ENCODE measurements at places on chromosomes 3 and 15.

DNA sequence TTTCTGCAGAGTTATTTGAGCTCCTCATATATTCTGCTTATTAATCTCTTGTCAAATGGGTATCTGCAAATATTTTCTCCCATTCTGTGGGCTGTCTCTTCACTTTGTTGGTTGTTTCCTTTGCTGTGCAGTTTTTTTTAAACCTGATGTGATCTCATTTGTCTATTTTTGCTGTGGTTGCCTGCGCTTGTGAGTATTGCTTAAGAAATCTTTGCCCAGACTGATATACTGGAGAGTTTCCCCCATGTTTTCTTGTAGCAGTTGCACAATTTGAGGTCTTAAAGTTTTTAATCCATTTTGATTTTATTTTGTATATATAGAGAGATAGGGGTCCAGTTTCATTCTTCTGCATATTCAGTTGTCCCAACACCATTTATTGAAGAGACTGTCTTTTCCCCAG lies 102.3 kb downstream of the POLQ start:
- no peak overlapping the region for H3K4me3 ChIP-seq
- peak; percentile 10 for DNase-seq
- no peaks in the 10 kb centered on the region for H3K4me1 ChIP-seq
- H3K27ac ChIP-seq: no peak overlapping the region
- H3K36me3 ChIP-seq: no peaks in the 10 kb centered on the region

- peaks cover 13% of the 10 kb centered on the region for H3K4me1 ChIP-seq
- no peak for DNase-seq
- H3K27me3 ChIP-seq: no peaks in the 10 kb centered on the region
- H3K27ac ChIP-seq: no peak overlapping the region
- no peaks in the 10 kb centered on the region for H3K36me3 ChIP-seq
These were observed 85.4 kb downstream of the XXYLT1 start for GRCh38 chr3:195185583-195185982.

- H3K27me3 ChIP-seq: no peaks in the 10 kb centered on the region
- DNase-seq: no peak
- H3K4me3 ChIP-seq: no peak overlapping the region
- no peak overlapping the region for H3K27ac ChIP-seq
These were observed 6.7 kb downstream of the PARP9 start for GRCh38 chr3:122557356-122557755.

DNA sequence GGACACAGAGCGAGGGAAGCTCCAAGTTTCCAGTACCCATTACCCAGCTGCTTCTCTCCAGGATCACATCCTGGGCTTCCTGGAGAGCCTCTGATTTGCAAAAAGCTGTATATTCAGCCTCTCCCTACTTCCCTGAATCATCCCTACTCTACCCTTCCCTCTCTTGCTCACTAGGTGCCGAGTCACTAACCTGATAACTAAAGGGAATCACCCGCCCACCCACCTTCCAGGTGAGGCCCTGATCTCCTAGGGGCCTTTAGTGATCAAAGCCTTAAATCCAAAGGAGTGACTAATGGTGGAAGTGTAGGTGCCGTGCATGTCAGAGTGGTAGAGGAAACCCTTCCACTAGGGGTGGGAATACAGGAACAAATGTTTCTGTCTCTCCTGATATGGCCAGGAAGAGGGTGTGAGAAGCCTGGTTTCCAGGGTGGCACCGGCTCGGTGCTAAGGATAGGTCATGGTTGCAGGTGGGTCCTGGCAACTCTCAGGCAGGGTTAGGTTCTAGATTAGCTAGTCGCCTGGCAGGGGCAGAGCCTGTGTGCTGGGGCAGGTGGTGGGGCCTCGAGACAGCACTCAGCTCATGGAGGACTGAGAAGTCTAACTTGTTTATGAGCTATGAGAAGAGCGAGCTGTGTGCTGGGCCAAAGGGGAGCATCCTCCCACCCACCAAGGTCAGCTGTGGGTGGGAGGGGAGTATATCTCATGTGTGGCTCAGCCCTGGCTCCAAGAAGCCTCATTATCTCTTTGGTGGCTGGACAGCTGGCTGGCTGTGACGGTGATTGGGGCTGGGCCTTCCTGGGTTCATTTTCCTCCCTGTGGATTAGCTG lies 10.1 kb downstream of the SEMA7A start:
- peaks cover 15% of the 10 kb centered on the region for H3K36me3 ChIP-seq
- H3K27ac ChIP-seq: peak overlapping the region; percentile 83
- no peak for DNase-seq
- H3K4me3 ChIP-seq: no peak overlapping the region
- H3K4me1 ChIP-seq: peaks cover 88% of the 10 kb centered on the region

GRCh38 chr3:158763421-158763820 lies 31.2 kb upstream of the RARRES1 start:
- peaks cover 4% of the 10 kb centered on the region for H3K4me1 ChIP-seq
- H3K4me3 ChIP-seq: no peak overlapping the region
- no peaks in the 10 kb centered on the region for H3K27me3 ChIP-seq
- no peaks in the 10 kb centered on the region for H3K36me3 ChIP-seq
- no peak for DNase-seq
- no peak overlapping the region for H3K27ac ChIP-seq

- no peak overlapping the region for H3K4me3 ChIP-seq
- H3K4me1 ChIP-seq: peaks cover 10% of the 10 kb centered on the region
- peak overlapping the region; percentile 79 for H3K27ac ChIP-seq
- no peak for DNase-seq
These were observed 52.9 kb downstream of the EIF4E3 start for GRCh38 chr3:71672340-71672739.

- no peaks in the 10 kb centered on the region for H3K27me3 ChIP-seq
- DNase-seq: no peak
- H3K4me1 ChIP-seq: no peaks in the 10 kb centered on the region
- H3K4me3 ChIP-seq: no peak overlapping the region
- no peak overlapping the region for H3K27ac ChIP-seq
- no peaks in the 10 kb centered on the region for H3K36me3 ChIP-seq
These were observed 314.8 kb downstream of the DIPK2A start for GRCh38 chr3:144286235-144286910.

DNA sequence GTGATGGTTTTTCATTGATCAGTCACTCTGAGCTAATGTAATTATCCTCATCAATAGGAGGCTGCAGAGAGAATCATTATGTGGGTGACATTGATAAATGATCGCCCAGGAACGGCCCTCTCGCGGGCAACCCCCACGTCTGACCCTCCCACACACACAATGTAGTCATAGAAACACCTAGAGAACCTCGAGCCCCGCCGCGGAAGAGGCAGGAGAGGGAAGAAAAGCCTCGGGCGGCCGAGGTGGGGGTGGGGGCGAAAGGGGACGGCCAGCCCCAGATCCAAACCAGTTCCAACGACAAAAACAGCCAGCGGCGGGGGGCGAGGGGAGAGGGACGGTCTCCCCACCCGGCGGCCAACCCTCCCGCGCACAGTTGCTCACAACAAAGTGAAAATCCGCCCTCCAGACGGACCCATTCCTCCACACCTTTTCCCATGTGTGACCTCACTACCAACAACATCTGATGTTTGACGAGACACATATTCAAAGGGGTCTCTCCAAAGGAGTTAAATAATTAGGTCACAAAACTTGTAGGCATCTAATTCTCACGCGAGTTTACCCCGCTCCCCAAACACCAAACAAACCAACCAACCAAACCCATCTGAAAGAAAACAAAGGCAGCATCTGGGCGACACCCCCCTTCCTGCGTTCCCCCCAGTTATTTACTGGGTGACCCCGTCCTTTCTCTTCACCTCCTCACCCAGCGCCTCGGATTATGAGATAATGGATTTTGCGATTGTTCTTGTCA lies 213.0 kb downstream of the MEIS2 start:
- DNase-seq: peak; percentile 22
- no peak overlapping the region for H3K4me3 ChIP-seq
- peaks cover 15% of the 10 kb centered on the region for H3K4me1 ChIP-seq
- peaks cover 16% of the 10 kb centered on the region for H3K27me3 ChIP-seq
- H3K36me3 ChIP-seq: peaks cover 3% of the 10 kb centered on the region

- peaks cover 19% of the 10 kb centered on the region for H3K4me1 ChIP-seq
- H3K4me3 ChIP-seq: no peak overlapping the region
- no peaks in the 10 kb centered on the region for H3K27me3 ChIP-seq
These were observed 52.5 kb downstream of the FOXP1 start for GRCh38 chr3:71530903-71531530.

GRCh38 chr15:89330119-89330518 lies 4.5 kb downstream of the POLG start:
- DNase-seq: no peak
- H3K27me3 ChIP-seq: no peaks in the 10 kb centered on the region
- H3K4me1 ChIP-seq: peaks cover 25% of the 10 kb centered on the region

DNA sequence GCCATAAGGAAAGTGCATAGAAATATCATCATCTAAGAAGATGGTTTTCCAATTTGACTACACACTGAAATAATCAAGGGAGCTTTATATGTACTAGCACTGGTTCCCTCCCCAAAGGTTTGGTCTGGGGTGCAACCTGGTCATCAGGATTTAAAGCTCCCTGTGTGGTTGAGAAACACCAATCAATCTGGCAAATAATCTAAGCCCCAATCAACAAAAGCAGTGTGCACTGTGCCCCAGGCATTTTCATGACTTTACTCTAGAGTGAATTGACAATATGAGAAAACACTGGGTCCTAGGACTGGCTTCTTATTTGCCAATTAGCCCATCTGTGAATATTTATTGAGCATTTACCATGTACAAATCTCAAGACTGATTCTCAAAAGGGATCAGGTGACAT lies 255.1 kb downstream of the MEIS2 start:
- H3K27me3 ChIP-seq: no peaks in the 10 kb centered on the region
- no peak overlapping the region for H3K27ac ChIP-seq
- no peaks in the 10 kb centered on the region for H3K4me1 ChIP-seq
- no peak for DNase-seq
- no peak overlapping the region for H3K4me3 ChIP-seq

- no peak overlapping the region for H3K27ac ChIP-seq
- no peak overlapping the region for H3K4me3 ChIP-seq
- no peaks in the 10 kb centered on the region for H3K36me3 ChIP-seq
- no peak for DNase-seq
- no peaks in the 10 kb centered on the region for H3K27me3 ChIP-seq
- H3K4me1 ChIP-seq: no peaks in the 10 kb centered on the region
These were observed 307.7 kb upstream of the KCNH8 start for GRCh38 chr3:18840535-18841137.

- no peak overlapping the region for H3K4me3 ChIP-seq
- no peak overlapping the region for H3K27ac ChIP-seq
- no peaks in the 10 kb centered on the region for H3K27me3 ChIP-seq
- no peaks in the 10 kb centered on the region for H3K4me1 ChIP-seq
These were observed 34.8 kb downstream of the NMNAT3 start for GRCh38 chr3:139642996-139643395.

- H3K4me3 ChIP-seq: no peak overlapping the region
- peaks cover 2% of the 10 kb centered on the region for H3K4me1 ChIP-seq
- peaks cover 16% of the 10 kb centered on the region for H3K36me3 ChIP-seq
- H3K27me3 ChIP-seq: no peaks in the 10 kb centered on the region
- H3K27ac ChIP-seq: no peak overlapping the region
These were observed 229.3 kb downstream of the MCTP2 start for GRCh38 chr15:94460624-94461023.

DNA sequence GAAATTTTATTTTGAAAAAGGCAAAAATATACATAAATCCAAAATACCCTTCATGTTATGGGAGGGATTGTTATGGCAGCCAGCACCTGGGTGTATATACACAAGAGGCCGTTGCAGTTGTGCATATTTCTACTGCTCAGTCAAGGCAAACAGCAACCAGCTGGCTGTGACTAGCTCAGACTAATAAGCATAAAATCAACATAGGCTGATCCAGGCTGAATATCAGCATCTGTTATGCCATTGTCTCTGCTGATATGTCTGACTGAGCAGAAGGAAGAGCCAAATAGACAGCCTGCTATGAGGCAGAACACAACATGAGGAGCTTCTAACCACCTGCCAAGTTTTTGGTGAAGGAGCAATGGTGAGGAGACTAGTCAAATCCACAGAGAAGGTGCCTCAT lies 457.5 kb upstream of the ALCAM start:
- H3K4me1 ChIP-seq: peaks cover 3% of the 10 kb centered on the region
- H3K4me3 ChIP-seq: no peak overlapping the region
- H3K27ac ChIP-seq: peak overlapping the region; percentile 77
- peaks cover 2% of the 10 kb centered on the region for H3K36me3 ChIP-seq

GRCh38 chr3:28077572-28077971 lies 163.8 kb upstream of the CMC1 start:
- no peaks in the 10 kb centered on the region for H3K4me1 ChIP-seq
- no peak overlapping the region for H3K27ac ChIP-seq
- H3K27me3 ChIP-seq: no peaks in the 10 kb centered on the region
- H3K36me3 ChIP-seq: no peaks in the 10 kb centered on the region

- peak; percentile 64 for DNase-seq
- H3K27me3 ChIP-seq: no peaks in the 10 kb centered on the region
- H3K27ac ChIP-seq: peak overlapping the region; percentile 99
- no peaks in the 10 kb centered on the region for H3K36me3 ChIP-seq
- no peak overlapping the region for H3K4me3 ChIP-seq
These were observed 193.8 kb downstream of the BCHE start for GRCh38 chr3:165643425-165643824.

- H3K4me1 ChIP-seq: no peaks in the 10 kb centered on the region
- DNase-seq: no peak
- no peak overlapping the region for H3K4me3 ChIP-seq
- no peaks in the 10 kb centered on the region for H3K27me3 ChIP-seq
- no peak overlapping the region for H3K27ac ChIP-seq
These were observed 102.7 kb downstream of the ROBO2 start for GRCh38 chr3:77142578-77142977.

GRCh38 chr3:110758208-110758607 lies 313.4 kb upstream of the NECTIN3 start:
- no peak for DNase-seq
- no peaks in the 10 kb centered on the region for H3K36me3 ChIP-seq
- no peak overlapping the region for H3K4me3 ChIP-seq
- no peak overlapping the region for H3K27ac ChIP-seq
- H3K27me3 ChIP-seq: no peaks in the 10 kb centered on the region

DNA sequence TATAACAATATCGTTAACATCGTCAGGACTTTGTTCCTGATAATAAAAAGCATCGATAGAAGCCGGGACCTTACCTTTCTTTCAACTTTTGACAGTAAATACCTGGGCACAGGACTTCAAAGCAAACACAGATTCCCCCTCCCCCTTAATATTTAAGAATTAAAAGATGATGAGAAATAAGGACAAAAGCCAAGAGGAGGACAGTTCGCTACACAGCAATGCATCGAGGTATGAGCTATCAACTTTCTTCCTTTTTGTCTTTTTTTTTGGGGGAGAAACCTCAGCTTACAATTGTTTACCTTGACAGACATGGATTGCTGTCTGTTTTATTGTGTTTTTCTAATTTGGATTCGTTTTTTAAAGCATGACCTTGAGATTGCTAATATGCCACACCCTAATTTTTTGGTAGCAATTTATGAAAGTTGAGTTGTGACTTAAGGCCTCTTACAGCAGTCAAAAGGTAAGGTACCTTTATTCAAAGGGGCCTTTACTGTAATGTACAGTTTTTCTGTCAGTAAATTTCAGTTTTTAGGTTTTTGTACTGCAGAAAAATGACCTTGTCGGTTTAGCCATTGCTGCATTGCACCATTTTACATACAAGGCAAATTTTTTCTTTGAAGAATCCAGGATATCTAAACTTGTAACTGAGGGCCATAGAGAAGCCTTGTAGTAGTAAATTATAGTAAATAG lies 1.1 kb downstream of the CHD2 start:
- peak overlapping the region; percentile 47 for H3K4me3 ChIP-seq
- peaks cover 61% of the 10 kb centered on the region for H3K36me3 ChIP-seq
- peak overlapping the region; percentile 46 for H3K27ac ChIP-seq
- DNase-seq: no peak
- peaks cover 1% of the 10 kb centered on the region for H3K4me1 ChIP-seq
